ENCODE measurements at places on chromosomes 13 and 19.
A peak's percentile ranks its signal among the peaks of the same experiment; 100 is the strongest.

- DNase-seq = no peak
Observed at GRCh38 chr13:87129602-87130300, 541.4 kb upstream of the SLITRK5 start.

- DNase-seq = no peak
Observed at GRCh38 chr13:23678795-23679194, 108.6 kb downstream of the TNFRSF19 start.

- DNase-seq = no peak
Observed at GRCh38 chr13:88958821-88959220, 1287.7 kb downstream of the SLITRK5 start.

- no peak for DNase-seq
Observed at GRCh38 chr19:35991731-35992450, 3.1 kb upstream of the SDHAF1 start.

DNA sequence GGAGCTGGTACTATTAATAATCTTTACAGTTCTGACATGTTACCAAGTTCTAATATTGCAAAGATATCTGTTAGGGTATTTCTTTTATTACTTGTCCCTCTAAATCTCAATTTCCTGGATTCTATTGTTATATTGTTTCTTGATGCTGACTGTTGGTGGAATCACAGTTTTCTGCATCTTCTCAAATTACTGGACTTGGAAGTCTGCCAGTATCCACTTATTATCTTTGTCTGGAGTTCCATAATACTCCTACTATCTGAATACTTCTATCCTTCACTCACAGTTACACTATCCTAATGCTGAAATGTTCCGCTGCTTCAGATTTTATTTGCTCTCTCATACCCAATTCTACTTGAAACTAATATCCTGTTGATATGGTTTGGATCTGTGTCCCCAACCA lies 1985.7 kb upstream of the PRR20A start:
- DNase-seq = no peak

- DNase-seq = no peak
Observed at GRCh38 chr13:110535526-110535925, 26.0 kb downstream of the RAB20 start.

DNA sequence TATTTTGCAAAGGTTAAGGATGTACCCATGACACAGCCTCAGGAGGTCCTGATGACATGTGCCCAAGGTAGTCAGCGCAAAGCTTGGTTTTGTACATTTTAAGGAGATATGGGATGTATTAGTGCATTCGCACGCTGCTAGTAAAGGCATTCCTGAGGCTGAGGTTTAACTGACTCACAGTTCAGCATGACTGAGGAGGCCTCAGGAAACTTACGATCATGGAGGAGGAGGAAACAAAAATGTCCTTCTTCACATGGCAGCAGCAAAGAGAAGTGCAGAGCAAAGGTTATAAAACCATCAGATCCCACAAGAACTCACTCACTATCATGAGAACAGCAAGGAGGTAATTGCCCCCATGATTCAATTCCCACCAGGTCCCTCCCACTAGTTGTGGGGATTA lies 1017.4 kb downstream of the EFNB2 start:
- no peak for DNase-seq

DNA sequence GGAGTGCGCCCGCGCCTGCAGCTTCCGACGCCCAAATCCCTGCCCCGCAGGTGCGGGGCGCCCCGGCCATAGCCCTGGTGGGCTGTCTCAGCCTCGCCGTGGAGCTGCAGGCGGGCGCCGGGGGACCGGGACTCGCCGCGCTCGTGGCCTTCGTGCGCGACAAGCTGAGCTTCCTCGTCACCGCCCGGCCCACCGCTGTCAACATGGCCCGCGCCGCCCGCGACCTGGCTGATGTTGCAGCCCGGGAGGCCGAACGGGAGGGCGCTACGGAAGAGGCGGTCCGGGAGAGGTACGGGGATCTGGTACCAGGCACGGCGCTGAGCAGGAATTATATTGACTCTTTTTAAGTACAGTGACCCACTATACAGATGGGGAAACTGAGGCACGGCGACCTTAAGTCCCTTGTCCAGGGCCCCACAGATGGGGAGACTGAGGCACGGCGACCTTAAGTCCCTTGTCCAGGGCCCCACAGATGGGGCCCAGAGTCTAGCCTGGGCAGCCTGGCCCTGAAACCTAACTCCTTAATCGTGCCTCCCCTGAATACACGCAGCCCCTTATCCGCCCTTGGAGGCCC lies 586 bp downstream of the MRI1 start:
- no peak for DNase-seq

DNA sequence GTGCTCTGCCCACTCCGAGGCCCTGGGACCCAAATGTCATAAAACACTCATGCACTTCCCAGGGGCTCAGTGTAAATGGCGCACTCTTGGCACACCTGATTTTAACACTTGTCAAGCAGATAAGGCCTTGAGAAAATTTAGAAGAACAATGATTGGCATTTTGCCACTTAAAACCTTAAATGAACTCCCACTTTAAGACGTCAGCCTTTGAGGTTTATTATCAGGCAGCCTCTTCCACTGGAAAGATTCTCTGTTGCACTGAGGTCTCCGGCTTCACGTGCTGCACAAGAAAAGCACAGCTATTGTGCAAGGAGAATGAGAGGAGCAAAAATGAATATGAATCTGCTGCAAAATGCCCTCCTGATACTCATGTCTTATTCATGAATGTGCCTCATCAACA lies 38.5 kb upstream of the ATP11A start:
- no peak for DNase-seq

- DNase-seq = no peak
Observed at GRCh38 chr13:106115081-106115480, 420.4 kb downstream of the EFNB2 start.

GRCh38 chr19:35265126-35265899 lies 3.4 kb upstream of the USF2 start:
- DNase-seq = no peak

- DNase-seq = no peak
Observed at GRCh38 chr19:33688171-33688992, 66.6 kb downstream of the CHST8 start.

DNA sequence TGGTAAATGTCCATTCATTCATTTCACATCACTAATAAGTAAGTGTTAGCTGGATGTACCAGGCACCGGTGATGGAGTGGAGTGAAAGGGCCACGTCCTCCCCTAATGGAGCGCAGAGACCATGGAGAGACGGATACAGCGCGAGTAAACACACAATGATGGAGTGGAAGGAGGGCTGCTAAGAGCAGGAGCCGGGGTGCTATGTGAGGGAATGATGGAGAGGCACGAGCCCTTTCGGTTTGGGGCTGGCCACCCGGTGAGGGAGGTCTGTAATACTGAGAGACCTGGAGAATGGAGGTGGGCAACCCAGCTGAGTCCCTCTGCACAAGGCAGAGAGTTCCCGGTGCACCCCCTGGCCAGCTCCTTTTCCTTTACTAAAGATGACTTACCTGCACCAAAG lies 53.7 kb downstream of the PEPD start:
- no peak for DNase-seq

DNA sequence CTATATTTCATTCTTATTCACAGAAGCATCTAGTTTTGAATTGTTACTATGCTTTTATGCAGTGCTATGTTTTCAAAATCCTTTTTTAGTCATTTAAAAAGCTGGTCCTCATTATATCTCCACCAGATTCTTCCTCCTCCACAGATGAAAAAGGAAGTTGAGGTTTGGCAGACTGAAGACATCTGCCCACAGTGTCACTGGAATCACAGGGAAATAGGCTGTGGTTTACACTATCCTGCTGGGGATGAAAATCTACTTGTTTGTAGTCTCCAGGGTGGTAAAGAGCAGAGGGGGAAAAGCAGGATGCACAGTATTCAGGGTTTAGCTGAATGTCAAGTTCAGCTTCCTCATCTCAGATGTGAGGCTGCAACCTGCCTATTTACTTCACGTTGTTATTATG lies 351.2 kb downstream of the DNAJC15 start:
- no peak for DNase-seq

GRCh38 chr19:52191389-52191788 lies 1.5 kb downstream of the PPP2R1A start:
- DNase-seq = no peak

DNA sequence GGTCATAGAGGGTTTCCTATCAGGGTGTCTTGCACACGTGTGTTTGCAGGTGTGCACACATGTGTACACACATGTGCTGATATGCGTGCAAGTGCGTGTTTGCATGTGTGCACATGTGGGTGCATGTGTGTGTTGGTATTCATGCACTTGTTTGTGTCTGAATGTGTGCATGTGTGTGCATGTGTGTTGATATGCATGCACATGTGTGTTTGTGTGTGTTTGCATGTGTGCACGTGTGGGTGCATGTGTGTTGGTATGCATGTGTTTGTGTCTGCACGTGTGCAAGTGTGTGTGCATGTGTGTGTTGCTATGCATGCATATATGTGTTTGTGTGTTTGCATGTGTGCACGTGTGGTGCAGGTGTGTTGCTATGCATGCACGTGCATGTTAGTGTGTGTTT lies 150.5 kb downstream of the SOX1 start:
- no peak for DNase-seq

- DNase-seq = no peak
Observed at GRCh38 chr13:29165216-29165615, 345.1 kb downstream of the MTUS2 start.

GRCh38 chr13:23544668-23545067 lies 25.5 kb upstream of the TNFRSF19 start:
- no peak for DNase-seq

- DNase-seq = no peak
Observed at GRCh38 chr13:44022196-44022595, 142.5 kb downstream of the LACC1 start.

GRCh38 chr13:109345433-109345941 lies 440.9 kb downstream of the IRS2 start:
- DNase-seq = no peak

- DNase-seq = no peak
Observed at GRCh38 chr13:25973576-25973975, 78.2 kb downstream of the SHISA2 start.

GRCh38 chr13:46088821-46089562 lies 15.8 kb downstream of the CPB2 start:
- no peak for DNase-seq

DNA sequence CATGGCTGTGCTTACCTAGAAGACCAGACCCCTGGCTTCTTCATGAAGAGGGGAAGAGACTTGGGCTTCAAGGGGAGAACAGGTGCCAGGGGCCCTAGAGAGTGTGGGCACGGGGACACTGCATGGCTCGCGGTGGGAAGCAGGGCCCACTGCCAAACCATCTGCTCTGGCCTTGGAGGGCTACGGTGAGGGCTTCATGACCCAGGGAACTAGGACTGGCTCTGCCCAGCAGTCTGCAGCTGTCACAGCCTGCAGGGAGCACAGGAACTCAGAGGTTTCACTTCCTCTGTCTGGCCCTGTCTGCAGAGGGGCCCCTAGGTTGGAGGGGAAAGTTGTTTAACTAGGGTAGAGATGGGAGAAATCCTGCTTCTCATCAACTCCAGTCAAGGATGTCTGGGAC lies 4.3 kb downstream of the ERCC1 start:
- DNase-seq = no peak

GRCh38 chr13:103063376-103063775 lies 2.8 kb downstream of the SLC10A2 start:
- DNase-seq = no peak

GRCh38 chr13:73492811-73493210 lies 434.0 kb downstream of the KLF5 start:
- no peak for DNase-seq

- no peak for DNase-seq
Observed at GRCh38 chr13:107141767-107142166, 573.8 kb upstream of the ARGLU1 start.

DNA sequence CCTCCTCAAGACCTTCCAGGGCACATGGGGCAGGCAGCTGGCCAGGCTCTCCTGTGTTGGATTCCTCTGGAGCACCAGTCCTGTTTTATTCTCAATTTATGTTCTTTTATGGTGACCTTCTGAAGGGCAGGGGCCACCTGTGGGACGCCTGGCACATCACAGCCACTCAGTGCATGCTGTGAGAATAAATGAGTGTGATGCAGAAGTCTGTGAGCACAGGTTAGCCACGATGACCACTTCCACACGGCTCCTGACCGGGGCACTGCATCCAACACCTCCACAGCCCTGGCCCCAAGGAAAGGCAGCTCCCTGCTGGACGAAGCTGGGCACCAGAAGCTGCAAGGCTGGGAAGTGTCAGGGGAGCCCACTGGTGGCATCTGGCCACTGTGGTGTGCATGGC lies 122.8 kb downstream of the CRYL1 start:
- no peak for DNase-seq

GRCh38 chr13:78599645-78600279 lies 3.6 kb downstream of the POU4F1 start:
- peak; percentile 18 for DNase-seq

DNA sequence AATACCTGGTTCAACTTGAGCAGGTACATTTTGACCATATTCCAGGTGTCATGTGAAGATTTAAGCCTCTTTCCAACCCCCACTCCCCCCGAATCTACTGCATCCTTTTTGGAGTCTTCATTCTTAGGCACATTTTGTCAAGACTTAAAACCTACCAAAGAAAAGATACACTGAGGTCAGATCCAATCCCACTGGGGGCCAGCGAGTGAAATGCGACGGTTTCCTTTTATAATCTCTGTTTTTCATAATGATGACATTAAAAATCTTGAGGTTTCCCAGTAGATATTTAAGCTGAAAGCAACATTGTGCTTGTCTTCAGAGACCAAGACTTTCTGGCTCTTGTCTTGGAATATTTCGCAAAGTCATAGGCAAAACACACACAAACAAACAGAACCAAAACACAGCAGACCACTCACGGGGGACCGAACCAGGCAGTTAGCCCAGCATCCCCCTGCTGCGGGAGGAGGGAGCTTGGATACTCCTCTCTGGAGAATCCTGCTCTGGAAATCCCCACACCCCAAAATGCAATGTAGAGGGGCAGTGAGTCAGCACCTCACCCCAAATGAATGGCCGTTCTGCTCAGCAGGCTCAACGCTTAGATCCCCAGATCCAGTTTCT lies 506 bp upstream of the GAS6 start:
- no peak for DNase-seq

DNA sequence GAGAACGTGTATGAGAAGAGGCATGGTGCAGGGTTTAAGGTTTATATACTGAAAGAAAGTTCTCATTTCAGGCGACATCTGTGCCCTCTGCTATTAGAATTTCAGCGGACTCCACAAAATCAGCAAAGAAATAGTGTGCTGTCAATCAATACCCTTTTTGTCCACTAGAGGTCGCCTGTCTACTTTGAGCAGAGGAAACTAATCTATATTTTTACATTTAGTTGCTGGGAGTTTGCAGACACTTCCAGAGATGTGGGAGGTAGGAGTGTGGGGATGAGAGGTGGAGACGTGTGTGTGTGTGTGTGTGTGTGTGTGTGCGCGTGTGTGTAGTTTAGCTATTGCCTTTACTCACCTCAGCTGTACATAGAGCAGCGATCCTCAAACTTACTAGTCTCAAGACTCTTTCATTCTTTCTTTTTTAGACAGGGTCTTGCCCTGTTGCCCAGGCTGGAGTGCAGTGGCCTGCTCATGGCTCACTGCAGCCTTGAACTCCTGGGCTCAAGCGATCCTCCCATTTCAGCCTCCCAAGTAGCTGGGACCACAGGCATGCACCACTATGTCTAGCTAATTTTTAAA lies 9.7 kb downstream of the INAFM1 start:
- DNase-seq = no peak

GRCh38 chr13:95494082-95494681 lies 58.3 kb upstream of the CLDN10 start:
- no peak for DNase-seq

All from SIG-M5 (cell line).